Liver (tissue), 10 donors: ENCODE measurements at places on chromosomes 7 and 10. TPM values are rescaled to one million over a fixed set of nuclear protein-coding genes. Genes with fewer than 3 reads are reported as not detected.

The HSPA14 gene
- total RNA-seq = 8.6 TPM

The TAS2R41 gene
- 0.25 TPM for total RNA-seq

The TMEM196 gene
- total RNA-seq = not detected

The APBB1IP gene
- total RNA-seq = 28.4 TPM

The DRGX gene
- not detected for total RNA-seq

The TFPI2 gene
- total RNA-seq = 1.5 TPM

The ARHGEF35 gene
- 3.6 TPM for total RNA-seq

The STOX1 gene
- total RNA-seq = 2.6 TPM

The AIMP2 gene
- 28.7 TPM for total RNA-seq

The CTTNBP2 gene
- 1.6 TPM for total RNA-seq

The LIPM gene
- total RNA-seq = not detected

The SH2B2 gene
- 1.0 TPM for total RNA-seq

The SHH gene
- 10.0 TPM for total RNA-seq

The ASB10 gene
- total RNA-seq = not detected

The SLC13A1 gene
- not detected for total RNA-seq

The SHTN1 gene
- 3.2 TPM for total RNA-seq

The FXYD4 gene
- total RNA-seq = not detected
